ENCODE measurements at places on chromosomes 5 and 9.

DNA sequence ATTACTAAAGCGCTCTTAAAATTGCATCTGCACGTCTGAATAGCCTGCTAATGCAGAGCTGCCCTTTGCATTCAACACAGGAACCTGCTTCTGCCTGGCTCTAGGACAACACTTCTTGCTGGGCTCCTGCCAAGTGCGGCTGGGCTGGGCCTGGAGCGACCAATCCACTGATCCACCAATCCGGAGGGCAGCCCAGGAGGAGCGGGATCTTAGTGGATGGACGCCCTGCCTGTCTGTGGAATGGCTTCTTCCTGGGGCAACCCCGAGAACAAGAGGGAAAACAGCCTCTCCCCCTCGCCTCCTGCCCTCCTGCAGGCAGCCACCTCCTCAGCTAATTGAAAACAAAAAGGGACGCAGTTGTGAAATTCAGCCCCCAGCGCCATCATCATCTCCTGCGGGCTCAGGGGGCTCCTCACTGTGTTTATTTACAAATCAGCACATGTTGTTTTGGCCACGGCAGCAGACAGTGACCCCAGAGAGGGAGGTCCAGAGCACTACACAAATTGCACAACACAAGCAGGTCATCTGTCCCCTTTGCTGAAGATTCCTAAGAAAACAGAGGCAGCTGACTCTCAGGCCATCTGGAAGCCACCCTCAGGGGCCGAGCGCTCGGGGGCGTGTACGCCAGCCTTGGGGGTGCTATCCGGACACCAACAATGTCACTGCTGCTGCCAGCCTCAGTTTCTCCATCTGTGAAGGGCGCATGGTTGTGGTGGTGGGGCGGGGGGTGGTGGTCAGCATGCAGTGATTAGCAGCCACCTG lies 57.3 kb downstream of the GADD45G start:
- DNase-seq, result peak; percentile 91

DNA sequence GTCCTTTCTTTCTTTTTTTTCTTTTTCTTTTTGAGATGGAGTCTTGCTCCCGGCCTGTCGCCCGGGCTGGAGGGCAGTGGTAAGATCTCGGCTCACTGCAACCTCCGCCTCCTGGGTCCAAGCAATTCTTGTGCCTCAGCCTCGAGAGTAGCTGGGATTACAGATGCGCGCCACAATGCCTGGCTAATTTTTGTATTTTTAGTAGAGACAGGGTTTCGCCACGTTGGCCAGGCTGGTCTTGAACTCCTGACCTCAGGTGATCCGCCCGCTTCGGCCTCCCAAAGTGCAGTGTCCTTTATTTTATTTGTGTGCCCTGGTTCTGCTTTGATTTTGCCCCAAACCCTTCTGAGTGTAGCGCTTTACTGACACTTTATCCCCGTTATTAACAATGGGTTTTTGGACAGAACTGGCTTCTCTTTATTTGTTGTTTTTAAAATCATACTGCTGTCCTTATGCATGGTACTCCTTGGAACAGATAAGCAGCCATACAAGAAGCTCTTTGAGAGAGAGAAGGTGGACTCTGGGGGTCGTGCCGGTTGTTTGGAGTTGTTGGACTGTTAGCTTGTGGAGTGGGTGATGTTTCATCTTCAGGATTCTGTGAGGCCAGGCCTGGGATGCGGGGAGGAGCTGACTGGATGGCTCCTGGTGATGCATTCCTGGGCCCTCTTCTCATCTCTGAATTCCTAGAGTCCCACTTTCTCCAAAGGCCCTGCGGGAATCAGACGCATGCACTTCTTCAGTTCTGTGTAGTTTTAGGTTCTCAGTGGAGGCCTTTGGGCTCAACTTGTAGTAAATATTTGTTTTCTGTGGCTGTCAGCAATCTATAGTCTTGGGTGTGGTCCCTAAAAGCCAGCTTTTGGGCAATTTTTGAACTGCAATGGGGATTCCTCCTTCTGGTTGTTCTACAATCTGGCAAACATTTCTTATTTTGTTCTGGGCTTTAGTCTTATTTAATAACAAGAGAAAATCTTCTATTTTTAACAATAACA lies 47.8 kb downstream of the PTTG1 start:
- no peak for DNase-seq

GRCh38 chr5:124872615-124873014 lies 126.2 kb upstream of the ZNF608 start:
- no peak for DNase-seq

DNA sequence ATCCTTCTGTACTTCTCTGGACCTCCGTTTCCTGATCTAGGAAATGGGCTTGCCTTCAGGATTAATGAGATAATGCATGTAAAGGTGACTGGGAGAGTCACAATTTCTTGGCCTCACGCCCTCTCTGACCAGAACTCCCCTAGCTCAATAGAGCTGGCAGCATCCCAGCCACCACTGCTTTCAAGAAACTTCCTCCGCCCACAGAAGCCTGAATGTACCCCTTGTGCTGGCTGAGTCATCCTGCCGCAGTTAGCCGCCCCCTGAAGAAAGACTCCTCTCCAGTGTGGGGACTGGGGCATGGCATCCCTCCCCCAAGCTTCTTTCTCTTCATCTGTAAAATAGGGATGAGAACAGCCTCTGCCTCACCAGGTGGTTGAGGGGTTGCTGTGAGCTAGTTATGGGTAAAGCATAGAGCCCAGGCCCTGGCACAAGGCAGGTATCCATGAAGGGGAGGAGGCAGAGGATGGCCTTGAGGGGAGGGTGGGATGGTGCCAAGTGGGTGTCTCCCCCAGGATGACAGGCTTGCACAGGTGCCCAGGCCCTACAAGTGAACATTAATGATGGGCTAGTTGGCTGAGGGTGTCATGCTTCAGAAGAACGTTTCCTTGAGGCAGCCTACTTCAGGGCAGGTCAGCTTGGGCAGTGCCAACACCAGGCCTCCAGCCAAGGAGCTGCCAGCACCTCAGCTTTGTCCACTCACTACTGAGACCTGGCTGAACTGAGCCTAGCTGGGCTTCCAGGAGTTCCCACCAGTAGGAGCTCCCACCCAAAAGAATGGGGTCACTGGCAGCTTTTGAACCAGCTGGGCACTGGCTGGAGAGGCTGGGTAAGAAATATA lies 3.4 kb downstream of the PDLIM4 start:
- no peak for DNase-seq

GRCh38 chr9:70069704-70070103 lies 26.1 kb downstream of the MAMDC2 start:
- DNase-seq, result no peak

DNA sequence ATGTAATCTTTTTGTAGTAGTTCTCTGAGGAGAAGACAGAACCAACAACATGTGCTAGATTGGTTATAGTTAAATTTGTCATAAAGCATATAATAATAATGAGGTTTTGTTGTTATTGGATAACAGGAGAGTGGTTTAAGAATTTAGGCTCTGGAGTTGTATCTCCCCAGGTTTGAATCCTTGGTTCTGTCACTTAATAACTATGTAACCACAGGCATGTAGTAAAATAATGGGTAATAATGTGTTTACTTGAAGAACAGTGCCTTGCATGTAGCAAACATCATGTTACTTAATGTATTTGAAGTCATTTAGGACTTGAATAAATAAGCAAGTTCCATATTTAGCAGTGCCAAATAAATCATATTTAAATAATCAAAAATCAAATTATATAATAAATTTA lies 55.8 kb downstream of the NSD1 start:
- no peak for DNase-seq

DNA sequence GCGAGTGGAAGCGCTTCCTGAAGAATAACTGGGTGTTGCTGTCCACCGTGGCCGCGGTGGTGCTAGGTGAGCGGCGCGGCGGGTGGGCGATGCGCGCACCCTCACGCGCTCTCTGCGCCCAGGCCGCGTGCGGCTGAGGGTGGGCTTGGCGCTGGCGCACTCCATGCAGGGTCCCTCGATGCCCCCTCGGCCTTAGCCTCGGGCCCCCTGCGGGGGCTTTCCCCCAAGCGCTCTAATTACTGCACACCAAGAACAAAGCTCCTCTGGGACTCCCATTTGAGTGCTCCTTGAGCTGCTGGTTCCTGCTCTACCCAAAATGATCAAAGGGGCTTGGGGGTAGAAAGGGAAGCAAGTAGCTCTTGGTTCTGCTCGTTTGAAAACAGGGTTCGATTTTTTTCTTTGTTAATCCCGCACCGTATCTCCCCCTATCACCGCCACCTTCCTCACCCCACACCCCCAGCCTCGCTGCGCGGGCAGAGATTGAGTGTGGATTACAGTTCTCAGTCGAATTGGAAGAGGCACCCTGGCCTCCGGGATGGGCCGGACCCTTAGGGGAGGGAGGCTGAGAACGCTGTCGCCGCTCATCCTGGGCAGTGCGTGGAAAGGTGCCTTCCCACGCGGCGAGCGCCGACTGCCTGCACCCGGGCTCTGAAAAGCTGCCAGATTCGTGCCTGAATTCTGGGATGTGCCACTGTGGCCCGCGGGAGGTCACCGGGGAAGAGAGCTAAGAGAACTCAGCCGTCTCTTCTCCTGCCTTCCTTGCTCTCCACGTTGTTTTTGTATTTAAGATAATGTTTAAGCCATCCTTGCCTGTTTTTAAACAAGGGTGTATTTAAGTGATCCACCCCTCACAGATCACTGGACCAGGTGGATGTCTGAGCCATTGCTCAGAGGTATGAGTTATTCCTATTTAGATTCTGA lies 697 bp downstream of the SLC1A1 start:
- DNase-seq, result no peak

GRCh38 chr5:109900911-109901627 lies 211.3 kb downstream of the MAN2A1 start:
- DNase-seq, result no peak

DNA sequence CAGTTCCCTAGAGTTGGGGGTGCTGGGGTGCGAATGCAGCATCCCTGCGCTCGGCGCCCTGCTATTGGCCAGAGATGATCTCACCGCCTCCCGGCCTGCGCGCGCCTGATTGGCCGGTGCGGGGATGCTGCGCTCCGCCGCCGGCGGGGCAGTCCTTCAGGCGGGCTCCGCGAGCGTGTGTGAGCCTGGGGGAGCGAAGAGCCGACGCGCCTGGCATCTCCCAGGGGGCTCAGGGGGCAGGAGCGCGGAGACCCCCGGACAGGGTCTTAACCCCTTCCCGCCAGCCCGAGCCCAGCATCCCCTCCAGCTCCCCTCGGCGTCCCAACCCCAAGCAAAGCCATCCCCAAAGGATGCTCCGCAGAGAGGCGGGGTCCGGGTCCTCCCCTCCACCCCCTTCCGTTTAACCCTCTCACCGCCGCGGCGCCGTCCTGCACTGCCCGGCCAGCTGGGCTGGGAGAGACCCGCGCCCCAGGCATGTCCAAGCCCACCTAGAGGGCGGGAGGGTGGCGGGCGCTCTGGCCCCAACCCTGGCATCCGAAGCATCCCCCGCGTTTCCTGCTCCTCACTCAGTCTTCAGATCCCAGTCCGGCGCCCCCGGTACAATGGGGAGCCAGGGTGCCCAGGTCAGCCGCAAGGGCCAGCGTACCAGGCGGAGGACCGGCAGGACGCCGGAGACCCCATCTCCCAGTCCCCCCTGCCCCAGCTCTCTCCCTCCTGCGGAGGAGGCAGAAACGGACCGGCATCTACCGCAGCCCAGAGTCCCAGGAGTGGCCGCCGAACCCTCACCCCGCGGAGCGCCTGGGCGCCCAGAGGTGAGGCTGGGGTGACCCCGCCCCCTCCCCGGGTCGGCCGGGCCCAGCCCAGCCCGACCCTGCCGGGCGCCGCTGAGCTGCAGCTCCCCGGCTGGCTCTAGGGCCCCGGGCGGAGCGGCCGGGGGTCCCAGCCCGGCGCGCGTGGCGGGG lies 19.3 kb upstream of the TOR2A start:
- peak; percentile 33 for DNase-seq

DNA sequence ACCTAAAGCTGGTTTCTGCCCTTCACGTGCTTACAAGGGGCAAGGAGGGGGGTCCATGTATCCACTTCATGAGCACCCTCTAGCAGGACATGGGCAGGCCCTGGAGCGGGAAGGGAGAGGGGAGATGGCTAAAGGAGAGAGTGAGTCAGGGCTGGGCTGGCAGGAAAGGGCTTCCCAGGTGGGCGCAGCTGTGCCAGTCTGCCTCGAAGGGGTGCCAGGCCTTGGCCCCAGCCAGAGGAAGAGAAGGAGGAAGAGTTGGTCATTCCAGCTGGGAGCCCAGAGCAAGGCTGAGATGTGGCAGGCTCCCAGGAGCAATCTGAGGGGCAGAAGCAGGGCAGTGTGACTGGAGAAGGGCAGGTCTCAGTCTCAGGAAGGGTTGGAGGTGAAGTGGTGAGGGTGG lies 24.7 kb downstream of the TRIM14 start:
- DNase-seq, result no peak

DNA sequence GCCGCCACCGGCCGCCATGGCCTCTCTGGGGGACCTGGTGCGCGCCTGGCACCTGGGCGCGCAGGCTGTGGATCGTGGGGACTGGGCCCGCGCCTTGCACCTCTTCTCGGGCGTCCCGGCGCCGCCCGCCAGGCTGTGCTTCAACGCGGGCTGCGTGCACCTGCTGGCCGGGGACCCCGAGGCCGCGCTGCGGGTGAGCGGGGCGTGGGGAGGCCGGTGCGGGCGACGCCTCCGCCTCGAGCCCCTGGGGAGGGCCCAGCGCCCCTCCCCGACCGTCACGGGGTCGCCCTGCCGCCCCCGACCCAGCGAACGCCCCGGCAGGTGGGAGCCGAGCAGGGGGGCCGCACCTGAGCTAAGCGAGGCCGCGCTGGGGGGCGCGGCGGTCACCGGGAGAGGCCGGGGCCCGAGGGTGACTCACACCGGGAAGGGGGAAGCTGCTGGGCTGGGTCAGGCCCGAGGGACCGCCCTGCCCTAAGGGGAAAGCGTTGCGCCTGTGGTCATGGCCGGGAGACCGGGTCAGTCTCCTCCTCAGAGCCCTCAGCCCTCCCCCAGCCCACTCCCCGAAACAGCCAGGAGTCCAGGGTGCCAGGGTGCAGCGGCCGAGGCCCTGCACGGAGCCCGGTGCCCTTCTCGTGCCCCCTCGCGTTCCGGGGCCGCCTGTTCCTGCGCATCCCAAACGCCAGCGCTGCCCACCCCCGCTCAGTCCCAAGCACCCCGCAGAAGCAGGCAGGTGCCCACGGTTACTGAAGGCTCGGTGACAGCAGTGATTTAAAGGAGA lies 510 bp downstream of the NOXA1 start:
- no peak for DNase-seq

- DNase-seq, result peak; percentile 52
Observed at GRCh38 chr5:132746954-132747615, at the start of gene CCNI2. Gene CCNI2, plus strand, starts transcription at chr5:132747426. Its CDS starts 70 bp downstream, at chr5:132747496.

DNA sequence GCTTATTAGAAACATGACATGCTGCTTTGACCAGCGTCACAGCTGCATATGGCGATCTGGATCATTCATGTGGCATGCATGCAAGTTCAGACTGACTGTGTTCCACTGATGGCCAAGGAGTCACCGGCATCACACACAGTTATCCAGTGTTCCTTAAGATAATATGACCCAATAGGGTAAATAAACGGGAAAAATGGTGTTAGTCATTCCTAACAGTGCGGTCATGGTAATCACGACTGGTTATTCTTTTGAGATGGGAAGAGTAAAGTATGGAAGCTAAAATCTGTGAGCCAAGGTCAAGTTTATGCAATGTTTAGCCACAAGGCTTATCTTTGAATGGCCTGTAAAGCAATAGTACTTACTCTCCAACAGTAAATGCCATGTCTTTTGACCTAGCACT lies 29.3 kb upstream of the LVRN start:
- DNase-seq, result no peak

GRCh38 chr9:87587356-87587745 lies 89.7 kb downstream of the DAPK1 start:
- DNase-seq, result no peak
